ENCODE measurements at places on chromosomes 7 and 10. TPM values are rescaled to one million over a fixed set of nuclear protein-coding genes. Genes with fewer than 3 reads are reported as not detected.
A peak's percentile ranks its signal among the peaks of the same experiment; 100 is the strongest.

- no peak overlapping the region for H3K27ac ChIP-seq
- H3K4me3 ChIP-seq = no peak overlapping the region
- peaks cover 11% of the 10 kb centered on the region for H3K4me1 ChIP-seq
- peaks cover 39% of the 10 kb centered on the region for H3K36me3 ChIP-seq
- DNase-seq = no peak
Measured at GRCh38 chr7:140033036-140033435, 29.7 kb downstream of the PARP12 start.

DNA sequence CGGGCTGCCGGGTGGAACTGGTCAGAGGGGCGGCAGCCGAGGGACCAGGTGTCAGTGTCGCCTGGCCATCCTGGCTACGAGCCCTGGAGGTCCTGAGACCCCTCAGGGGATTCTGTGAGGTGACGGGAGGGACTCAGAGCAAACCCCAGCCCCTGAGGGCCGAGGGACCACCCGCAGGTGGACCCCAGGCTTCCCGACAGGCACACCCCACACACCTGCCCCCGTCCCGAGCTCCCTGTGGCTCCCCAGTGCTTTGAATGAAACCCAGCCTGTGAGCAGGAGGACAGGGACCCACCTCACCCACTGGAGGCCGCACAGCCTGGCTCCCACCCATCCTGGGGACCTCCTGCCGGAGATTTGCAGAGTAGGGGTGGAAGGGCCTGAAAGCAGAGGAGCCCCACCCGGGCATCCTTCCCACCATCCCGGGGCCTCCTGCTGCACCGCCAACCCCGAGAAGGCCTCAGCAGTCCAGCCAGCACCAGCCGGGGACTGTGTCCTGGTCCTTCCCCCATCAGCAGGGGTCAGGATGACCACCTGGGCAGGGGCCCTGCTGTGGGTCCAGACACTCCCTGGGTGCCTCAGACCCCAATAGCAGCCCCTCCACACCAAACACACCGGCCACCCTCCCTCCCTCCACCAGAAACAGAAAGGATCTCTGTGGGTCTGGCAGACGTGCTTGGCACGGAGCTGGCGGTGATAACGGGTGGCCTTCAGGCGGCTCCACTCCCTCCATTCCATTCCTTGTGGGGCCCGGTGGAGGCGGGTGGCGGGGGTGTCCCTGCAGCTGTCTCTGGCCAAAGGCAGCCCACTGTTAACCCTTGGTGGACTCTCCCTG, 13.9 kb downstream of the VENTX start:
- H3K27me3 ChIP-seq = no peaks in the 10 kb centered on the region
- H3K27ac ChIP-seq = no peak overlapping the region
- no peaks in the 10 kb centered on the region for H3K4me1 ChIP-seq
- no peak for DNase-seq

- no peaks in the 10 kb centered on the region for H3K36me3 ChIP-seq
- H3K4me3 ChIP-seq = no peak overlapping the region
- DNase-seq = no peak
- H3K4me1 ChIP-seq = no peaks in the 10 kb centered on the region
Measured at GRCh38 chr10:47332371-47332770, 10.1 kb downstream of the GDF2 start.

DNA sequence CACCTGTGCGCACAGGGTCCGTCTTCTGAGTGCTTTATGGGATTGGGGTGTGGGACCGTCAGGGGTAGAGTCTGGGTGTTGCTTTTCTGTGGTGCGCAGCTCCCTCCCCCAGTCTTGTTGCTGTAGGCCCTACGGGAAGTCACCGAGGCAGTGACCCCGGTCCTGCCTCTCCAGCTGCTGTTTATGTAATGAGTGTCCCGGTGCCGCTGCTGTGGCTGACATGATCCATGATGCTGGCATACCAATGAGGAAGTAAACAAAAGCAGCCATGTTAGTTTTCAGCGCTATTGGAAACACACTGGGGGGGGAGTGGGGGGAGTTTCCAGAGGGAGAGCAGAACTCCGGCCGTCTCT, 1.1 kb downstream of the TRIM8 start:
- peak overlapping the region; percentile 61 for H3K4me3 ChIP-seq
- H3K27me3 ChIP-seq = no peaks in the 10 kb centered on the region
- peak; percentile 71 for DNase-seq
- peak overlapping the region; percentile 88 for H3K27ac ChIP-seq

TRA2A gene
- 324 TPM for total RNA-seq

CHRM2 gene
- not detected for total RNA-seq

COL28A1 gene
- total RNA-seq = 0.28 TPM

WAPL gene
- 51.1 TPM for total RNA-seq
